Cortex of kidney (tissue), 1 donor: ENCODE measurements at places on chromosomes 7 and 10.

DNA sequence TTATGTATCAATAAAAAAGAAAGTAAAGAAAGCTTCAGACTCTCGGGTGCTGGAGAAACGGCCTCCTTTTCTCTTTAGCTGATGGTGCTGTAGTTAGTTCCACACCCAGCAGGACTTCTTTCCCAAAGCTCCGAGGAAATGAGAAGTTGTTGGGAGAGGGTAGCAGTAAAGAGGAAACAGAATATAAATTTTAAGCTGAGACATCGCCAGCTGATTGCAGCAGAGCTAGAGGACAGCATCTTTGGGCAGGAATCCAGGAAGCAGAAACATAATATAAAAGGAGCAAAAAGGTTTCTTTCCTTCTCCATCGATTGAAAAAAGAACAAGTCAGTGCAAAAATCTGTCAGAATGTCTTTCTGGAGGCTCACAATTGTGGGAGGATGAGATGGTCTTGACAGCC is 616.9 kb upstream of the FOXK1 start:
- DNase-seq, result no peak

DNA sequence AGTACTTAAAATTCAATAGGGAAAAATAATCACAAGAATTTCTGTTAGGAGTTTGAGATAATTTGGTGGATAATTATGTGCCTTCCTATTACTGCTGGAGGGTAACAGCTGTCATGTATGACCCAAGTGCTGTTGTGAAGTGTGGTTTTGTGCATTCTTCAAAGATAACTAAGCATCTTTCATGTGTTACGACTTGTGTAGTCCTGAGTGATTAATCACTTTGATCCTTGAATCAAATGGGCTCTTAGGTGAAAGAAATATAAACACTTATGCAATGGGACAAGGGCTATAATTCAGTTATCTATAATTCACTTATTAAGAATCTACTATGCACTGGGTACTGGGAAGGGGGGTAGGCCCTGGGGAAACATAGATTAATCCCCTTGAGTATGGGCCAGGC is 89.0 kb downstream of the CH25H start:
- DNase-seq, result no peak

DNA sequence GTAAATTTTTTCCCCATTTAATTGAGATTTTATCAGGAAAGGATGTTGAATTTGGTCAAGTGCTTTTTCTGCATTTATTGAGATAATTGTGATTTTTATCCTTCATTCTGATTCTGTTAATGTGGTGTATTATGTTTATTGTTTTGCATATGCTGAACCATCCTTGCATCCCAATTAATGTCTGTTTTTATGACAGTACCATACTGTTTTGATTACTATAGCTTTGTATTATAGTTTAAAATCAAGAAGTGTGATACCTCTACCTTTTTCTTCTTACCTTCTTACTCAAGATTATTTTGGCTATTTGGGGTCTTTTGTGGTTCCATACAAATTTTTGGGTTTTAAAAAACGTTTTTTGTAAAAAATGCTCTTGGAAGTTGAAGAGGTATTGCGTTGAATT is 357.2 kb downstream of the REEP3 start:
- DNase-seq, result no peak

- DNase-seq, result no peak
Observed at GRCh38 chr10:11663763-11664555, 52.5 kb upstream of the USP6NL start.

DNA sequence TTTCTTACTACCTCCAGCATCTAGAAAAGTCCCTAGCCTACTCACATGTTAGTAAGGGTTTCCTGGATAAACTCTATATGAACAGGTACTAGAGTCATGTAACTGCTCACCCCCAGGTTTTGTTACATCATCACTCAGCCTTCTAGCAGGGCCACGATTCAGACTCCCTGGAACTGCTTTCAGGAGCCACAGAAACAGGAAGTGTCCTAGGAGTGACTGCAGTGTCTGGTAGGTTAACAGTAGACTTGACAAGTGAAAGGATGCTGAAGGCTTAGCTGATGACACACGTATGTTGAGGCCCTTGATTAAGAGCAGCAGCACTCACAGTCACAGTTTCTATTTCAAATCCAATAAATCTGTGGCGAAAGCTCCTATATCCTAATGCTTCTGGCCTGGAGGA is 101.2 kb downstream of the DNMBP start:
- no peak for DNase-seq

DNA sequence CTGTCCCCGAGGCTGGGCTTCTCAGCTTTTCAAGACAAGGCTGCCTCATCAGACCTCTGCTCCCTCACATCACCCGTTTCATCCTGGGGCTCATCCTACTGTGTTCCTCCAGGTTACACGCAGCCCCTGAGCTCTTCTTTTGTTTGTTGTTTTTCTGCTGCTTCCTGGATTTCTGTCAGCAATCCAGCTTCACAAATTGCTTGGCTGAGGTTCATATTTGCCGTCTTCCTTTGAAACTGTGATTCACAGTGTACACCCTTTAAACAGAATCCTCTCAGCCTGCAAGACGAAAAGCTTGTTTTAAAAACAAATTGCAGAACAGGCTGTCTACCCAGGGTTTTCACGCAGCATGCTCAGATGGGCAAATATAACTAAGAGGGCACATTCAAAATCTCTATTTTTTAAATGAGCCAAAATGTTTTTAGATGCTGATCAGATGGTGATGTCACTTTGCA is 39.1 kb upstream of the PARD3 start:
- DNase-seq, result no peak

DNA sequence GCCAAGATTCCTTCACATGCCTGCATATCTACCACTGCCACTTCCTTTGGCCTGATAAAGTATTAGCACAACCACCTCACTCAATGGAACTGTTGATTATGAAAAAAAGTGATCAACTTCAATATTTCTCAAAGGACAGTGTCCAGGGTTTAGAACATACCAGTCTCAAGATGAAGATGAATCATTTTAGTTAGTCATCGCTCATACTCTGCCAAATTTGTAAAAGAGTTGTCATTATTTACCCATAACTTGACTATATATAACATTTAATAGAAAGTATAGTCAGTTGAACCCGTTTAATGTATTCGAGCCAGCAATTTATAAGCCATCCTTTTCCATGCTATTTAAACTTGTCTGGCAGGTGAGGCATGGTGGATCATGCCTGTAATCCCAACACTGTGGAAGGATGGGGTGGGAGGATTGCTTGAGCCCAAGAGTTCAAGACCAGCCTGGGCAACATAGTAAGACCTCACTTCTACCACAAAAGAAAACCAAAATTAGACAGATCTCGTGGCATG is 33.2 kb downstream of the SPAM1 start:
- no peak for DNase-seq

GRCh38 chr10:86073199-86073977 is 293.2 kb downstream of the GRID1 start:
- DNase-seq, result no peak

DNA sequence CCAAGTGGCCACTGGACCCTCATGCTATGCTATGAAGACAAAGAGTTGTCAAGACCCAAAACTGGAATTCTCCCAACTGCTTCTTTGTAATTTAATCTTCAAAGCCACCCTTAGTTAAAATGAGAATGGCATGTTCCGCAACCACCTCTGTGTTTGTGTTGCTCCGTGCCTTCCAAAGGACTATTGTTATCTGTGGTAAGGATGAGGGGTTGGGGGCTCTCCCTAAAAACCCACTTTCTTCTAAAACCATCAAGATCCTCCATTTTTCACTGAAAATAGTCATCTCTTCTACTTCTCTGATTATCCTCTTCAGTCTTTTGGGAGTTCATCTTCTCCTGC is 222.1 kb upstream of the AOAH start:
- no peak for DNase-seq

DNA sequence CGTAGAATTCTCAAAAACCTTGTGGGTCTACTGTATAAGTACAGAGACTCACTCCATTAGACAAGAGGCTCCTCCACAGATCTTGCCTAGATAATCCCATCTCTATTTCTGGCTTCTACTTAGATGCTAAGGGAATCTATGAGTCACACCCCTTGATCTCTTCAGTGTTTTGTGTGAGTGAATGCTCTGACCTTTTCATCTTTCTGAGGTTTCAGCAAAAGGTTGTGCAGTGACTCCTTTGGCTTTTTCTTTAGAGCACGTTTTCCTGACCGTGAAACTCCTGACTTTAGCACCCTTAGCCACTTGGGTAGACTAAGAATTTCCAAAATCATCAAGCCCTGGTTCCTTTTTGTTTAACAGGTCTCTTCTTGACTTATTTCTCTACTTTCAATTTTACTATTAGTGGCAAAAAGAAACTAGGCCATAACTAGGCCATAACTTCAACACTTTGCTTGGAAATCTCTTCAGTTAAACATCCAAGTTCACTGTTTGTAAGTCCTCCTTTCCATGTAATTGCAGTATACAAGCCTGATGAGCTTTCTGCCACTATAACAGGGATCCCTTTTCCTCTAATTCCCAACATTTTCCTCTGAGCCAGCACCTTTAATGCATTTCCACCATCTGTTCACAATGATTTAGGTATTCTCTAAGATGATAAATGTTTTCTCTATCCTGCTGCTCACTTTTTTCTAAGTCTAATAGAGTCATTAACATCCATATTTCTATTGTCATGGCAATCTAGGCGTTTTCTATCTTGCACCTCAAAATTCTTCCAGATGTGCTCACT is 19.4 kb downstream of the COPG2 start:
- DNase-seq, result no peak

GRCh38 chr10:71848325-71849275 is 2.5 kb downstream of the PSAP start:
- DNase-seq, result no peak

- no peak for DNase-seq
Observed at GRCh38 chr7:24609059-24609458, 35.8 kb downstream of the PALS2 start.

- no peak for DNase-seq
Observed at GRCh38 chr10:45514291-45515270, 140.6 kb downstream of the ALOX5 start.

DNA sequence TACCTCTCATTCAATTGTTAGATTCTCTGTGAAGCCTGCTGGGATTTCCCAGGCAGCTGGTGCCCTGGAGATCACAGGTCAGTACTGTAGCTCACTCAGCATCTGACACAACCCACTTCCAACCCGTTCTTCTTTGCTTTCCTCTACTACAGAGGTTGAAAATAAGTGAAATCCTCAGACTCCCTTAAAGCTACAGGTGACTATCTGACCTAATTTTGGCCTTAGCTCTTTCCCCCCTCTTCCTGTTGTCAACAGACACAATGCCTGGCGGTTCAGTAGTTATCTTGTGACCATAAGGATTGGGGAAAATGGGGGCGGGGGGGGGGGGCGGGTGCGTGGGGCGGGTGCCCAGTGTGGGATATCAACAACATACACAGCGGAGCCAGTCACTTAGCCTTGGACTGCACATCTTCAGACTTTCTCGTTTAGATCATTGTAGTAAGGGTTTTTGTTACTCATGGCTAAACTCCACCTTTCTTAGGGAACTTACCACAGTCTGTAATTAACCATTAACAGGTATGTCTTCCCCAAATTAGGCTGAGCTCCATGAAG is 37.8 kb downstream of the MTPN start:
- no peak for DNase-seq

DNA sequence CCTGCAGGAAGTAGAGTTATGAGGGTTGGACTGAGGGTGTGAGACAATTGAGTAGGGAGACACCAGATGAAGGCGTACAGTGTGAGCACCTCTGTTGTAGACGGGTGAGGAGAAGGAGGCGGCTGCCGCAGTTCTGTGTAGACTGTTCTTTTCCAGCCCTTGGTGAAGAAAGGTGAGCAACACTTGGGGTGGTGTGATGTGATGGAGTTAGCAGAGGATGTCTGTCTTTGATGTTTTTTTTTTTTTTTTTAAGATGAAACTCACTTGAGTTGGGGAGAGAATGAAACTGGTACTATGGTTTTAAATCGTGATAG is 42.8 kb upstream of the RNF216 start:
- no peak for DNase-seq

DNA sequence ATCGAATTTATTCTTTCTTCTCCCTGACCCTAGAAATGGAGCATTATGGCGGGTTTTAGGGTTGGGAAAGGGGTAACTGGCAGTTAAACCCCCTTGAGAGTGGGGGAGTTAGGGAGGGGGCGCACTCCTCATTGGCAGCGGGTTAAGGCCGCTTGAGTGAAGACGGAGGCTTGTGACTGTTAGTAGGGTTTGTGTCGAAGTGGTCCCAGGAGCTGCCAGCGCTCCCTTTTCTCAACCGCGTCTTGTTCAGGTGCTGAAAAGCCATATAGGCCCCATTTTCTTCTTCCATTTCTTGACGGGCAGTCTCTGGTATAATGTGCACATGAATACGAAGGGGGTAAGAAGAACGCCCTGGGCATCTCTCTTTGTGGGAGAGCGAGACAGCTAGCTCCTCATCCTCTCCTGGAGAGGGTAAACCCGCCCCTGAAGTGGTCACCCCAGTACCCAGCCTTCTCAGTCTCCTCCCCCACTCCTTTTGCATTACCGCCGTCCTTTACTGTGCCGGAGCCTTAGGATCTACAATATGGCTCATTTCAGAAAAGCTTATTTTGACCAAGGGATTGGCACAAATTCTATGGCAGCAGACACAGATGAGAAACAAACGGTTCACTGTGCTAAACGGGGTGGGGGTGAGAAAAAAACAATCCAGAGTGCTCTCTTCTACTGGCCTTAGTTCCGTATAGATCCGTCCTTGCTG is 836 bp downstream of the KMT2E start:
- no peak for DNase-seq

DNA sequence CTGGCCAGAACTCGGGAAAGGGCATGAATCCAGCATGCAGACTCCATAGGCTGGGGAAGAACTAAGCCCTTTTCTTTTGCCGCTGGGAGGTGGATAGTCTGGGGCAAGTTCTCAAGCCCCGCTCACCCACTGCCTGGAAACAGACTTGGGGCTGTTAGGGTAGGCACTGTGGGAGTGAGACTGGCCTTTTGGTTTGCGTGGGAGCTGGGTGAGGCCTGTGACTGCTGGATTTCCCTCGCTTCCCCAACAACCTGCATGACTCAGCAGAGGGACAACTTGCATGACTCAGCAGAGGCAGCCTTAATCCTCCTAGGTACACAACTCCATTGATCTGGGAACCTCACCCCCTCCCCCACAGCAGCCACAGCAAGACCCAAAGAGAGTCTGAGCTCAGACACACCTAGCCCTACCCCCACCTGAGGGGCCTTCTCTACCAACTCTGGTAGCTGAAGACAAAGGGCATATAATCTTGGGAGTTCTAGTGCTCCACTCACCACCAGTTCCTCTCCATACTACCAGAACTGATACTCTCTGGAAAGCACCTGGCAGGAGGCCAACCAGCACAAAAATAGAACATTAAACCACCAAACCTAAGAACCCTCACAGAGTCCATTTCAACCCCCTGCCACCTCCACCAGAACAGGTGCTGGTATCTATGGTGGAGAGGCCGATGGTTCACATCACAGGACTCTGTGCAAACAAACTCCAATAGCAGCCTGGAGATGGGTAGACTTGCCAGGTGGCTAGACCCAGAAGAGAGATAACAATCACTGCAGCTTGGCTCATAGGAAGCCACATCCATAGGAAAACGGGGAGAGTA is 81.4 kb upstream of the LAMB4 start:
- DNase-seq, result no peak
